Stimulated activated CD4-positive, alpha-beta T cell treated with anti-CD3 and anti-CD28 coated beads, Interleukin-15, amount 100 ng/mL, for 1 hour (primary cell): ENCODE measurements at places on chromosomes 13 and 19.

- no peak for DNase-seq
These were observed 6.4 kb upstream of the ZNF431 start for GRCh38 chr19:21135433-21135832.

- DNase-seq: peak; percentile 51
These were observed 1.1 kb downstream of the ISYNA1 start for GRCh38 chr19:18436671-18437490.

DNA sequence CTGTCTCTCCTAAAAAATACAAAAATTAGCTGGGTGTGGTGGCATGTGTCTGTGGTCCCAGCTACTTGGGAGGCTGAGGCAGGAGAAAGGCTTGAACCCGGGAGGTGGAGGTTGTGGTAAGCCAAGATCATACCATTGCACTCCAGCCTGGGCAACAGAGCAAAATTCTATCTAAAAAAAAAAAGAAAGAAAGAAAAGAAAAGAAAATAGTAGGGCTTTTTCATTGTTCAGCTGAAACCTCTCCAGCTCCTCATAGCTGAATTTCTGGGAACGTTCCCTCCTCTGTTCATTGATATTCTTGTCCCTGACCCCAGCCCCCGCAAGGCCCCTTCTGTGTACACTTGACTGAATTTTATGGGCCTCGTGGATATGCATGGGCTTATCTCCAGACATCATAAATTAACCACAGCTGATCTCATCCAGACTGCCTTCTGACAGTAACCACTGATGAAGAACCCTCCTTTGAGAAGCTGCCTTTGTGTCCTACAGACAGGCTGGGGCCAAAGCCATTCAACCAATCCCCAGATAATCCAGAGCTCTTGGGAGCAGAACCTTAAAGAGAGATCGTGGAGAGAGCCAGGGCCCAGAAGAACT, at the start of gene ELSPBP1:
Gene ELSPBP1 (plus strand): TSS at position 424 of the 594 bp plus-strand sequence. CDS start 14,036 bp downstream, outside the sequence.
- no peak for DNase-seq

GRCh38 chr13:85108356-85108755, 690.9 kb downstream of the SLITRK6 start:
- no peak for DNase-seq

GRCh38 chr19:33683881-33684537, 62.3 kb downstream of the CHST8 start:
- no peak for DNase-seq

DNA sequence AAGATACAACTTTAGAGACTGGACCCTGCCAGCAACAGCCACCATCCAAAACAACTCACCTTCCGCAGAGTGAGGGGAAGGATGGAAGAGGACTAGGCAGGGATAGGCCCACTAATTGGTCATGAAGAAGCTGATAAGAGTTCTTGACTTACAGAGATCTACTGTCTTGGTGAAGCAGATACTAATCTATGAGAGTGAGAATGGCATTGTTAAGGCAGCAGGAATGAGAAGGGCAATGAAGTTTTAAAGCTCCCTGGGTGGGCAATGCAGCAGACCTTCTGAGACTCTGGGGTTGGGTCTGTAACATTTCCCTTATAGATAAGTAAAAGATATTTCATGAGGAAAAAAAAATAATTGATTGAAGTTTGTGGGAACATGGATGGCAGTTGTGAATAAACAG, 63.7 kb downstream of the KLF12 start:
- DNase-seq: no peak

GRCh38 chr13:51811920-51812451, 8.0 kb upstream of the DHRS12 start:
- no peak for DNase-seq

- DNase-seq: no peak
These were observed 1730.9 kb downstream of the PCDH9 start for GRCh38 chr13:65499256-65499655.

GRCh38 chr19:43777163-43777695, 3.5 kb downstream of the KCNN4 start:
- DNase-seq: no peak

DNA sequence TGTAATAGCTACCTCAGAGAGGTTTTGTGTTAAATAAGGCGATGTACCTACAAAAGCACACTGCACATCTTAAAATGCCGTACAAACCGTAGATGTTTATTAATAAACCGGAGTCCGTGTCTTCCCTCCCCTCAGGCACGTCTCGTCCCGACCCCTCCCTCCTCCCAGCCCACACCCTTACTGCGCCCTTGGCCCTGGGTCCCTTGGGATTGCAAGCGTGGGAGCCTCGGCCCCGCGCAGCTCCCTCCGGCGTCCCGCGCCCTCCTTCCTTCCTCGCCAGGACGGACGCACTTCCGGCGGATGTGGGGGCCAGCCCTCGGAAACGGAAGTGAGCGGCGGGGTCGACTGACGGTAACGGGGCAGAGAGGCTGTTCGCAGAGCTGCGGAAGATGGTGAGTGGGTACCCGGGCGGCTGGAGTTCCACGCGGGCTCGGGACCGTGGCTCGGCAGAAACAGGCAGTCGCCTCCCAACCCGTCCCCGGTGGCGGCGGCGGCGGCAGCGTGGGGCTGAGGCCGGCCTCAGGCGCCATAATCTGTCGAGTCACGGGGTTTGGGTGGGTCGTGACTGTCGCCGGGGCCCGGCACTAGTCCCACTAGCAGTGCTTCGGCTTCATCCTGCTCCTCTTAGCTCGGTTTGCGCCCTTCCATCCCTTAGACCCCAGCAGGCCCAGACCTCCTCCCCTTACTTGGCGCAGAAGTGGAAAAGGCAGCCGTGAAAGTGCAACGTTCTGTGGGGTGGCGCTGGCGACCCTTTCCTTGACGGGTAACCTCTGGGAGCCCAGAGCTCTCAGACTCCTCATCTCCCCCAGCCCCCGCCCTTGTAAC, at the start of gene POMP:
Gene POMP (plus strand): TSS at position 335 of the 825 bp plus-strand sequence. CDS start 55 bp downstream, at position 390.
- peak; percentile 70 for DNase-seq

- no peak for DNase-seq
These were observed 149.6 kb downstream of the IER2 start for GRCh38 chr19:13299838-13300237.

- no peak for DNase-seq
These were observed 120.7 kb downstream of the RXFP2 start for GRCh38 chr13:31860002-31860401.

DNA sequence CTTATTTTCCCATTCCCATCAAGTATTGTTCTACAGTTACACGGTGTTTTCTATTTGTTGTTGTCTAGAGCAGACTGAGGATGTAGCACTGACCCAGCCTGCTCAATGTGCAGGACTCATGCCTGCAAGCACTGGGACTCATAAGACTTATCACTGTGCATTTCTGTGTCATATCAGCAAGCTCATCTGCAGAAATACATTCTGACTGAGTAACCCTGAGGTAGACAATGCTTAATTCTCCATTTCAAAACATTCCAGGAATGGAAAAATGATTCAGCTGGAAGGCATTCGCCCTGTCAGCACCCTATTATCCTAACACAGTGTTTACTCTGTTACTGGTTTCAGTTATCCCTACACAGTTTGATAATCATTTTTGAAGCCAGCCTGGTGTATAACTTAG, 2506.4 kb downstream of the PCDH9 start:
- no peak for DNase-seq
